ENCODE measurements at places on chromosomes 1 and 21.

DNA sequence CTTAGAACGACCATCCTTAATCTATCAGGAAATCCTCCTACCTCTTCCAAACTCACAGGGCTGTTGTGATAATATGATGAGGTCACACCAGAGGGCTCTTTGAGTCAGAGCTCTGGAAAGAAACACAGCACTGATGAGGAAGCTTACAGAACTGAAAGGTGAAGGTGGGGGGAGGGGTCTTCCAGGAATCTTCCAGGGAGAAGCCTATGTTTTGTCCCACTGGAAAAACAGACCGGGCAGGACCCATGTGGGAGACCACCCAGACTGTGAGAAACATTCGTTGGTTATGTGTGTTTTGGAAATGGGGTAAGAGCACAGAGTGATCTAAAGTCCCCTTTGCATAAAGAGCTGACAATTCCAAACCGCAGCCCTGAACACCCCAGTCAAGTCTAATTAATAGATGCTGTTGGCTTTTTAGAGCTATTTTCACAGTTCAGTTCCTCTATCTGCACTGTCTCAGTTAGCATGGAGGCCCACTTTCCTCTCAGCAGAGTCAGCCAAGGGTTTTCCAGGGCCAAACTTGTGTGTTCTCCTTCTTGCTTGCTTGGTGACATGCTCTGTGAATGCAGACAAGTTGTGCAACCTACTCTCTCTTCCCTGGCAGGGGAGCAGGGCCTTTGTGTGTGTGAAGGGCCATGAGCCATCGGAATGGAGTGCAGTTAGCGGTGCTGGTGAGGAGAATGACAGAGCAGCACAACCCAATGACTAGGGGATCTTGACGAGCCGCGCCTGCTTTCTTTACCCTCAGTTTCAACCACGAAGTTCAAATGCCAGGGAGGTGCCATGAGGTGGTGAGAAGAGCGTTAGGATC is 12.3 kb downstream of the PHLDA3 start:
- no peak for DNase-seq

- no peak for DNase-seq
Measured at GRCh38 chr1:5453347-5453746, 538.9 kb downstream of the NPHP4 start.

GRCh38 chr1:216883518-216883917 is 160.3 kb upstream of the ESRRG start:
- DNase-seq, result no peak

- no peak for DNase-seq
Measured at GRCh38 chr1:28290851-28291250, 31.5 kb downstream of the SESN2 start.

- no peak for DNase-seq
Measured at GRCh38 chr1:89269277-89269676, 3.4 kb downstream of the GBP5 start.

GRCh38 chr1:17620448-17620847 is 81.0 kb downstream of the ARHGEF10L start:
- no peak for DNase-seq

- DNase-seq, result no peak
Measured at GRCh38 chr21:44765231-44766013, 36.2 kb downstream of the UBE2G2 start.

DNA sequence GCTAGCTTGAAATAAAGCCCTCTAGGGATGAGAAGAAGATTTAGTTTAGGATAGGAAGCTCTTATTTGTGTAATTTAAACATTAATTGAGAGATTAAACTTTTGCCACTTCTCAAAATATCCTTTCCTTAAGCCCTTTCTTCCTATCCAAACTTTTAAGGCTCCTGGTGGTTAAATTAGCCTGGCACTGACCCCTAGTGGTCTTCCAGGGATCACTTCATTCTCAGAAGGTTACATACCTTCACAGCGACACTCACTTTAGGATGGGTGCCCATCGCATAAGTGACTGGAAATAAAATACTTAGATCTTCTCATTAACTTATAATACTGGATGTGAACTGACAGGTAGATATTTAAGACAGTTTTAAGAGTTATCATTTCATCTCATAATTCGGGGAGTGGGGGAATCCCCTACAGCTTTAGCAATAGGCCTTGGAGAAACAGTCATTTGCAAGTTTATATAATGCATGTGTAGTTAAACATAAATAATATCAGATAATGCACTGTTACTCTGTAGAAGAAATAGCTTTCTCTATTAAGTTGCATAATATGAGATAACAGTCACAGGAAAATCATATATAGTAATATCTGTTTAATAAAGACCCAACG is 7.4 kb downstream of the LHX9 start:
- DNase-seq, result no peak

- no peak for DNase-seq
Measured at GRCh38 chr1:77560741-77561140, 121.7 kb downstream of the ZZZ3 start.

DNA sequence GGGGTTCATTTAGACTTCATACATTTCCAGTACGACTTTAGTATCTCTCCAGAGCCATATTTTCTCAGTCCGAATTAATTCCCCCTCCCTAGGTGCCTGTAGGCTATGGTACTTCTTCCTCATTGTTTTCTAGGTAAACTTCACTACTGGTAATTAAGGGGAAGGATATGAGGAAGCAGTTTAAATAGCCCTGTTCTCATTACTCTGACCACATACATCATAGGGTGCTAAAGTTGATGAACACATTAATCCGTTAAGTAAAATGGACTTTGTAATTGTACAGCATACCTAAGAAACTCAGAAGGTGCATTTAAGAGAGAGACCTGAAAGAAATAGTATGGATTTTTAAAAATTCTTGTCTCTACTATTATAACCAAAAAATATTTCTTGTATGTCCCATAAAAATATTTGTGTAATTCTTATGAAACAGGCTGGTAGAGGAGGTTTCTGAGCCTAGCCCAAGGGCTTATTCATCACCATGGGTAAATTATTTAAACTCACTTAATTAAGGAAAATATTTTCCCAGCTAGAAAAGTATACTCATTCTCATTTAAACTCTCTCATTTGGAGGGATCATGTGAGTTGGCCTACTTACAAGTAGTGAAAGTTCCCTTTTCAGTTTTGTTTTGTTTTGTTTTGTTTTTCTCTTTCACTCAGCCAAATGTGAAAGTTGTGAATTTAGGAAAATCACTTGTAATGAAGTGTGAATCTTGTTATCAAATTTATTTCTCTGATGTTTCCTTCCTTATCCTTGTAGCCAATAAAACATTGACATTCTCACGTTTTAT is 2.0 kb downstream of the PRMT6 start:
- DNase-seq, result no peak

- DNase-seq, result no peak
Measured at GRCh38 chr1:45365051-45365450, 24.8 kb upstream of the MUTYH start.

- DNase-seq, result no peak
Measured at GRCh38 chr1:187721216-187721615, 892.5 kb downstream of the PLA2G4A start.

DNA sequence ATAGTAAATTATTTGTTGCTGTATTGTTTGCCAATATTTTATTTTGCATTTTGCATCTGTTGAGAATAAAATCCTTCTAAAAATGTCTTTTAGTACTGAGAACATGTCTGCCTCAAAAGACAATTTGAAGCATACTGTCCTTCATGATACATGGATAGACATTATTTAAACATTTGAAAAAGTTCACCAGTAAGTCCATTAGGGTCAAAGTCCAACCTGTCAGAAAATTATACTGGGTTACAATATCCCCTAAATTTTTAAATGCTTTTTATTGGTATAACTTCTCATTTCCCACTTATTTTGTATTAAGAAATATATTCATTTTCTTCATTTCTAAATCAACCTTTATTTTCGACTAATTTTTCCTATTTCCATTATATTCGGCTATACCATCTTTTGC is 9.3 kb downstream of the CHML start:
- no peak for DNase-seq

GRCh38 chr1:101105877-101106276 is 80.3 kb upstream of the DPH5 start:
- DNase-seq, result no peak

DNA sequence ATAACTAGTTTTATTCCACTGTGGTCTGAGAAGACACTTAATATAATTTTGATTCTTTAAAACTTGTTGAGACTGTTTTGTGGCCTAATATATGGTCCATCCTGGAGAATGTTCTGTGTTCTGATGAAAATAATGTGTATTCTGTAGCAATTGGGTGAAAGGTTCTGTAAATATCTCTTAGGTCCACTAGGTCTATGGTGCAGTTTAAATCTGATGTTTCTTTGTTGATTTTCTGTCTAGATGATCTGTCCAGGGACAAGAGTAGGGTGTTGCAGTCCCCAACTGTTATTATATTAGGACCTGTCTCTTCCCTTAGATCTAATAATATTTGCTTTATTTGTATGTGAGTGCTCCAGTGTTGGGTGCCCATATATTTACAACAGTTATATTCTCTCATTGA is 33.9 kb upstream of the PM20D1 start:
- no peak for DNase-seq

GRCh38 chr1:219812491-219813203 is 115.7 kb downstream of the SLC30A10 start:
- no peak for DNase-seq

GRCh38 chr1:58721247-58721820 is 21.5 kb upstream of the MYSM1 start:
- DNase-seq, result no peak

DNA sequence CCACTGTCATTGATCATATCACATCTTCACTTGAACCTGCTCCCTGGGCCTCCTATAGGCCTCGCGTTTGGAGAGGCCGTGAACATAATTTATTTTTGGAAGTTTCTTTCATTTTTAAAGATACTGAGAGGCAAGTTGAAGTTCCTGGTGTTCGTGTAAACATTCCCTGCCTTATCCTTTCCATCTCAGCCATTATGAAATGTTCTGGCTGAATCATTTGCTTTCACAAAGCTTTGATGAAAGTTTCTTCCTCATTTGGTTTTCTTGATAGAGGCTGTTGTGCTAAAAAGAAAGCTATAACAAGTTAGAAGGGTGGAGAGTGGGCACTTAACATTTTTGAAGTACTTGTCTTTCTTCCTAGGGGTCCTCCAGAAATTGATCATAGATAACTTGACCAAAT is 15.5 kb downstream of the CAMTA1 start:
- no peak for DNase-seq

GRCh38 chr1:162390396-162391185 is 9.1 kb downstream of the C1orf226 start:
- no peak for DNase-seq

DNA sequence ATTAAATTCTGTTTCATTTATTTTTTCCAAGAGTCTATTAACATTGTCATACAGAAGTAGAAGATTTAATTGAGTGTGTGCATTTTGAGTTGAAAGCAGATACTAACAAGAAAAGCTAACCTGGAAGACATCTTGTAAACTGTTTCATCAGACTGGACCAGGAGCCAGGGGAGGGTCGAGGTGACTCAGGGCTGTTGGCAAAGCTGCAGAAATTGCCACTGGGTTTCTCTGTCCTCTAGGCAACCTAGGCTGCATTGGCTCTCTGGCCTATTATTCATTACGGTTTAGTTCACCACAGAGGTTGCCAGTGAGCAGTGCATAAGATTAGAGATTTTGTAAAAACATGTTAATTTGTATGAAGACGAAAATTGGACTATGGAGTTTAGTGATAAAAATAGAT is 27.5 kb downstream of the ERG start:
- no peak for DNase-seq

DNA sequence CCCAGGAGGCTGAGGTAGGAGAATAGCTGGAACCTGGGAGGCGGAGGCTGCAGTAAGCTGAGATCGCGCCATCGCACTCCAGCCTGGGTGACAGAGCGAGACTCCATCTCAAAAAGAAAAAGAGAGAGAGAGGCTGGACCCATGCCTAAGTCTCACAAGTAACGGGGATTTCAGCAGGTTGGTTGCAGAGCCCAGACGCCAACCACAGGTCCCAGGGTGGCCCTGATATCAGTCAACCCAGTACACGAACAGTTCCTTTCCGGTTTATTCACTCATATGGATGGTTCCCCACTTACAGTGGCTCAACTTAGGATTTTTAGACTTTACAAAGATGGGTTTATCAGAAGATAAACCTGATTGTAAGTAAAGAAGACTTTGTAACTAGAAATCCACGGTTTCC is 40.9 kb downstream of the CLSTN1 start:
- DNase-seq, result no peak

DNA sequence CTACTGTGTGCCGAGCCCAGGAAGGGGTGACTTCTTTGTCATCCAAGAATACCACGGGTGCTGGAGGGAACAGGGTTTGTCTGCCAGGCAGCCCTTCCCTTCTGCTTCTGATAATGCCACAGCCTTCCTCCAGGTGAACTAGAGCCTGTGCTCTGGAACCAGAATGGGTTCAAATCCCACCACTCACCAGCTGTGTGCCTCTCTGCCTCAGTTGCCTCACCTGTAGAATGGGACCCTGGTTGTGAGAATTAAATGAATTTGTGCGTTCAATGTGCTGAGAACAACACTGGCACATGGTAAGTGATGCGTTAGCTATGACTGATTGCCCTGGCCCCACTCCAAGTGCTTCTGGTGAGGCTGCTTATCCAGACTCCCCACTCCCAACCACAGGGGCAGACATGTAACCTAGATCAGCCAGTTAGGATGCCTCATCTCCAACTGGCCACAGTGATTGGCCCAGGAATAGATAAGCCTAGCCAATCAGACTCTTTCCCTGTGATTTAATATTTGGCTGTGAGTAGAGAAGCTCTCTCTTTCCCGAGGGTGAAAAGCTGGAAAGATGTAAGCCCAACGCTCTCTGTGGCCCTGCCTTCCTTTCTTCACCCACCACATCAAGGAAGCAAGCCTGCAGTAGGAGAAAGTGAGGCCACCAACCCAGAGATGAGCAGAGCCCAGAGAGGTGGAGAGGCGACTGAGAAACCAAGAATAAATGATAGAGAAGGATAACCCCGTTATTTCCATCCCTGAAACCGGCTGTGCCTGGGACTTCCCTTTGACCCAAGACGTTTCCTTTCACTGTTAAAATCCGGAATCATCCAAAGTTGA is 20.8 kb upstream of the LAPTM5 start:
- DNase-seq, result no peak

DNA sequence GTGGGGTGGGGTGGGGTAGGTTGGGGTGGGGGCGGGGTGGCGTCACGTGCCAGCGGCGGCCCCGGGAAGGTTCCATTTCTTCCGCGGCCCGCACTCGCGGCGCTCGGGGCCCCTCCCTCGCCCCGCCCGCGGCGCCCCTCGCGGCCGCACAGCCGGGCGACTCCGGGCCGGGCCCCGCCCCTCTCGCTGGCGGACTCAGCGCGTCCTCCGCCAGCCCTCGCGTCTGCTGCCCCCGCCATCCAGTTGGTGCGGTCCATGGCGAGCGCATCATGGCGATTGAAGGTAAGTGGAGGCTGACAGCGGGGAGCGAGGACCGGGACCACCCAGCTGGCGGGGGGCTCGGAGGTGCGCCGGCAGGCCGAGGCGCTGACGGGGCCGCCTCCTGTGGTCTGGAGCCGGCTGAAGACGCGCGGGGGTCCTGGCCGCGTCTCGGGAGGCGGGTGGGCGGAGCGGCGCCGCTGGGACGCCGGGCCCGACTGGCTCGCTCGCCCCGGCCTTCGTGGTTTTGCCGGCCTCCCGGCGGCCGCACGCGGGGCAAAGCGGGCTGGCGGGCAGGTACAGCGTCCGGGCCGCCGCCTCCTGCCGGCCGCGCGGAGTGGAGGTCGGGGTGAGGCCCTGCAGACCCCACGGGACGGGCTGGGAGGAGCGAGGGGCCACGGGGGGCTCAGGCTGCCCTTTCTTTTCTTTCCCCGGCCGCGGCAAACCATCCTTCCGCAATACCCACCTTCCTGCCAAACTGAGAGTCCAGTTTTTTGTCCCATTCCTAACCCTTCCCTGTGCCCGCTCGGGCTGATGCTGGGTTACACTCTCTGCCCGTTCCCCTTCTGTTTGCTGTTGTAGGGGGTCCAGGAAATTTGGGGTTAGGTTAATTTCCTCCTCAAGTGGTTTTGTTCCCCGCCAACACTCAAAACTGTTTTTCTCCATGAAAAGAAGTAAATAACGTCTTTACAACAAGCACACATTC is at the start of gene SYT14:
Gene SYT14, plus strand, starts transcription at position 222 of the 964 bp plus-strand sequence. Its CDS starts 48 bp downstream, at position 270.
- no peak for DNase-seq

- DNase-seq, result no peak
Measured at GRCh38 chr21:33802481-33802880, 113.1 kb downstream of the ATP5PO start.

Measured in stimulated activated CD4-positive, alpha-beta T cell treated with anti-CD3 and anti-CD28 coated beads, Interleukin-15, amount 100 ng/mL, for 1 hour (primary cell).